Fibroblast of pulmonary artery (primary cell): ENCODE measurements at places on chromosomes 11 and 22.

- no peak for DNase-seq
Observed at GRCh38 chr11:131533998-131534397, 163.6 kb downstream of the NTM start.

- DNase-seq: peak; percentile 67
Observed at GRCh38 chr11:76184551-76184993, 21.7 kb downstream of the WNT11 start.

GRCh38 chr11:1219446-1219833 lies 3.4 kb upstream of the MUC5B start:
- no peak for DNase-seq

DNA sequence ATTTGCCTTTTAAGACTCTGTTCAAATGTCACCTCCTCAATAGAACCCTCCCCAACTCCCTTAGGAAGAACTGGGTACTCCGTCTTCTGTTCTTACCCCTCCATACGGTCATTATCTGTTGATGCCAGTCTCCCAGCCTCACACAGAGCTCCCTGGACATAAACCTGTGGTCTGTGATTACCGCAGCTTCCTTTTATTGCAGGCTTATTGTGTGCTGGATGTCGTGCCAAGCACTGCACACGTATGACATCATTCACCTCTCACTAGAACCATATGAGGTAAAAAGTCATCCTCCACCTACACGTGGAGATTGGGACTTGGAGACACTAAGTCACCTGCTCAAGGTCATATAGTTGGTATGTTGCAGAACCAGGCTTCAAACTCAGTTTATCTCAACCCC lies 15.3 kb downstream of the PTPN5 start:
- no peak for DNase-seq

GRCh38 chr22:23698673-23699235 lies 7.9 kb downstream of the RGL4 start:
- DNase-seq: no peak

DNA sequence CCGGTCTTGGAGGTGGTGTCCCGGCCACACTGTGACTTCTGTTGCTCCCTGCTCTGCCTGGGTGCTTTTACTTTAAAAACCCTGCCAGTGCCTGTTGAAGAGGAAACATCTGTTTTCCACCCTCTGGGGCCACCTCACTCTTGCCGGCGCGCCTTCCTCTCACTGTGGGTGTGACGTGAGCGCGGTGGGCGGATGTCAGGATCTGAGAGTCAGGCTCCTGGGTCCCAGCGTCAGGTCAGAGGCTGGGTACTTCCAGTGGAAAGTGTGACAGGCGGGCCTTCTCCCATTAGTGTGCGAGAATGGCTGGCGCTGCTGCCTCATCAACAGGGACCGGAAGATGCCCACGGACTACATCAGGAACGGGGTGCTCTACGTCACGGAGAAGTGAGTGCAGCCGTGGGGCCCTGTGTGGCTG lies 54.2 kb downstream of the GRAMD4 start:
- DNase-seq: no peak

DNA sequence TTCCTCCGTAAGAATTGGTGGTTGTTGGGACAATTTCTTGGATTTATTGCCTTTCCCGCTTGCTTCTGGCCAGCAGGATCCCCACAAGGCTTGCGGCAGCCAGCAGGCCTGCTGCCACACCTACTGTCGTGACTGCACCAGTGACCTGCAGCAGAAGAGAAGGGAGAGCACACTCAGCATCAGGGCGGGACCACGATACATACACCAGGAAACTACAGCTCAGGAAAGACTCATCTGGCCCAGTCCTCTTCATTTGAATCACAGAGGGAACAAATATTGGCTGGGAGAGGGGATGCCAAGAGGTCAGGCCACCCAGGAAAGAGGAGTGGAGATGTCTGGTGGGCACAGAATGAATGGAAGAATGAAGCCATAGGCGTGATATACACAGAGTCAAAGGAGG lies 10.3 kb downstream of the PLAAT2 start:
- no peak for DNase-seq

DNA sequence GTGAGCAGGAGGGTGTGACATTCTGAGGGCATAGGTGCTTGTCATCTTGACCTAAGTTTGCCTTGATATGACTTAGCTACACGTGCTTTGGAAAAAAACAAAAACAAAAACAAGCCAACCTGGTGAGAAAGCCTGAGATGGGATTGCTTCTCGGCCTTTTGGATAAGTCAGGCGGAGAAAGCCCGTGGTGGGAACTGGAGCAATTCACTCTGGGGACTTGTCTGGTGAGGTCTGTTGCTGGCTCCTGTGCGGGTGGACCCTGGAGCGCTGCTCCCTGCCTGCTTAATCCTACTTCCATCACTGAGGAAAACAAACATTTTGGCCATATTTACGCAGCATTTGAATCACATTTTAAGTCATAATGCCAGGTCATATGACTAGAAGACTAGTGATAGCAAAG lies 100.3 kb downstream of the SNX19 start:
- no peak for DNase-seq

DNA sequence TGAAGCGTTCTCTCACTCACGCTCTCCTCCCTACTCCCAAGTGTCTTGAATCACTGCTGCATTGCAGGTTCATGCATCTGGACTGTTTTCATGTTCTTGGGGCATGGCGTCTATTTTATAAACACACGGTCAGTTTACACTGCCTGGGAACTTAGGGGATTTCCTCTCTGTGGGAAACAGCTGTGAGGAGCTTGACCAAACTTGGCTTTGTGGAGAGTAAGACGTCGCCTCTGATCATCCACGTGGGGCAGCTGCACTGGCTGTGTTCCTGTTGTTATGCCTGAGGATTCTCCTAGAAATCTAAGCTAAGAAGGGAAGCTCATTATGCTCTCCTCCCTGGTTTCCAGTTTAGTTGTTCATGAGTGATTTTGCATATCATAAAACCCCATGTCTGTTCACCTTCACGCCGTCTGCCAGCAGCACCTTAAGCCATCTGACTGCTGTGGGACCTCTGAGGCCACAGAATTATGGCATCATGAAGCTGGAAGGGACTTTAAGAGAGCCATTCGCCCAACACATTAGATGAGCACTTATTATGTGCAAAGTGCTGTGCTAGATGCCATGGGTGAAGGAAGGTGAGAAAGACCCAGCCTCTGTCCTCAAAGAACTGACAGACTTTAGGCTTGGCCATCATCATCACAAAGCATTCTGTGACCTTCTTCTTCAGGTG lies 38.8 kb upstream of the POU2AF1 start:
- peak; percentile 55 for DNase-seq

GRCh38 chr11:22734628-22735345 lies 68.4 kb downstream of the GAS2 start:
- peak; percentile 22 for DNase-seq

GRCh38 chr11:126404367-126404766 lies 48.9 kb downstream of the ST3GAL4 start:
- DNase-seq: no peak

- DNase-seq: no peak
Observed at GRCh38 chr11:34175284-34176019, 70.0 kb downstream of the NAT10 start.

DNA sequence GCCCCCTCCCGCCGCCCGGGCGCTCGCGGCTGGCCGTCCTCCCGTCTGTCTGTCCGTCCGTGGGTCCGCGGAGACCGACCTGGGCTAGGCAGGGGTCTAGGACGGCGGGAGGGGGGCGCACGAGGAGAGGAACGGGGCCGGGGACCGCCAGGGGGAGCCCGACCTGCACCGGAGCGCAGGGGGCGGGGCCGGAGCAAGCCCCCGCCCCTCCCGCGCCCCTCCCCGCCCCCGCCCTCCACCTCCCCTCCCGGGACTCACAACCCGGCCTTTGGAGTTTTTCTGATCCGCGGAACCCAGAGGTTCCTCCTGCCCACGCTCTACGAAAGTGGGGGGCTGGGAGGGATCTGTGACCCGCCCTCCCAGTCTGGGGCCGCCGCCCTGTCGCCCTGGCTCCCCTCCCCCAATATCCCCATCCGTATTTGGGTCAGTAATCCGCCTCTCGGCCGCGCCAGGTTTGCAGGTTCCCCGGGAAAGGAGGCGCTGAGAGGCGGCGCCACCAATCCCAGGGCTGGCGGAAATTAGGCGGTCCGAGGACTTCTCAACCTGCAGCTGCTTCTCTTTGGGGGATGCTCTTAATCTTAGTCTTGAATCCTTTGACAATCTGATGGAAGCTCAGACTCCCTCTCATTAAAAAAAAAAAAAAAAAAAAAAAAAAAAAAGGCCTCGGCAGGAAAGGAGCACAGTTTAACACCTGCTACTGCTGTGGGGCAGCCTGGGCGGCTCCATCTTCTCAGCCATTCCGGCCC lies 925 bp upstream of the KCNJ11 start:
- peak; percentile 13 for DNase-seq

DNA sequence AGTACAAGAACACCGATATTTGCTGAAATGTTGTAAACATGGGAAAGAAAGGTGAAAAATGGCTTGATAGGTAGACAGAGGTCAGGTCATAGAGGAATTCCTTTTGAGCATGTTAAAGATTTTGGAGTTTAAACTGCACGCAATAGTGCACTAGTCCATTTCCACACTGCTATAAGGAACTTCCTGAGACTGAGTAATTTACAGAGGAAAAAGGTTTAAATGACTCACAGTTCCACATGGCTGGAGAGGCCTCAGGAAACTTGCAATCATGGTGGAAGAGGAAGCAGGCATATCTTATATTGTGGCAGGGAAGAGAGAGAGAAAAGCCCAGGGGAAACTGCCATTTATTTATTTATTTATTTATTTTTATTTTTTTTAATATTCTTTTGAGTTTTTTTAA lies 5.0 kb downstream of the OR10A5 start:
- DNase-seq: no peak

DNA sequence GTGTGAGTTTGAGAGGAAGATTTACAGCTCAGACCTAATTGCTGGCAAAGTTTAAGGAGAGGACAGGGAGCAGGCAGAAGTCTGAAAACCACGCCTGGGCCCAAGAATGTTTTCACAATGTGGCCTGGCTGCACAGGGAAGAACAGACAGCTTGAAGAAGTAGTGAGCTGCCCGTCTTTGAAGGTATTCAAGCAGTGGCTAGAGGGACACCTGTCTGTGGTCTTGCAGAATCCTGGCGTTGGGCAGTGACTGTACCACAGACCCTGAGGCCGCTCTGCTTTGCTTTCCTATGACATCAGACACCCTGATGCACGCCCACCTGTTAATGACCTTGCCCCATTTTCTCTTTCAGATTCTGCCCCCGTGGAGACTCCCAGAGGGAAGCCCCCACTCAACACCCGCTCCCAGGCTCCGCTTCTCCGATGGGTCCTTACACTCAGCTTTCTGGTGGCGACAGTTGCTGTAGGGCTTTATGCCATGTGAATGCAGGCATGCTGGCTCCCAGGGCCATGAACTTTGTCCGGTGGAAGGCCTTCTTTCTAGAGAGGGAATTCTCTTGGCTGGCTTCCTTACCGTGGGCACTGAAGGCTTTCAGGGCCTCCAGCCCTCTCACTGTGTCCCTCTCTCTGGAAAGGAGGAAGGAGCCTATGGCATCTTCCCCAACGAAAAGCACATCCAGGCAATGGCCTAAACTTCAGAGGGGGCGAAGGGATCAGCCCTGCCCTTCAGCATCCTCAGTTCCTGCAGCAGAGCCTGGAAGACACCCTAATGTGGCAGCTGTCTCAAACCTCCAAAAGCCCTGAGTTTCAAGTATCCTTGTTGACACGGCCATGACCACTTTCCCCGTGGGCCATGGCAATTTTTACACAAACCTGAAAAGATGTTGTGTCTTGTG lies 6.6 kb upstream of the MCM5 start:
- no peak for DNase-seq

DNA sequence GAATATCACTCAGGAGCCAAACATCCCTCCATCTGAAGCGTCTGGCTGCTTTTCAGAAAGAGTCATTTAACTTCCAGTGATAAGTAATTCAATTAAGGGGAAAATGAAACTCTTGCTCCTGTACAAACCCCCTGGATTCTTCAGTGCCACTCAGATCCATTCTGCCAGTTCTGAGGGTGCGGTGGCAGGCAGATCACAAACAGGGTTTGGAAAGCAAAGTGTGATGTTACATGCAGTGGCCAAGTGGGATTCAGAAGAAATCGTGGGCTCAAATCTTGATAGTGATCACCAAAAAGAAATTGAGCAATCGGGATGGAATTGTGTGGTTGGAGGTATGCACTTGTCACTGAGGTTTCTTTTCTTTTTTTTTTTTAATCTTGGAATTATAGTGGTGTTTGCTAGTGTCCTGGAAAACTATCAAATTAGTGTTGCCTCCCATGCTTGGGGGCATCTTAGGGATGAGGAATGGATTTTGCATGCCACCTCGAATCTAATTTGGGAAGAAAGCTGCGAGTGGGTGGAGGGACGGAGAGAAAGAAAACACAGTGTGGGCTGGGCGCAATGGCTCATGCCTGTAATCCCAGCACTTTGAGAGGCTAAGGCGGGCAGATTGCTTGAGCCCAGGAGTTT lies 22.5 kb upstream of the RTL6 start:
- no peak for DNase-seq

DNA sequence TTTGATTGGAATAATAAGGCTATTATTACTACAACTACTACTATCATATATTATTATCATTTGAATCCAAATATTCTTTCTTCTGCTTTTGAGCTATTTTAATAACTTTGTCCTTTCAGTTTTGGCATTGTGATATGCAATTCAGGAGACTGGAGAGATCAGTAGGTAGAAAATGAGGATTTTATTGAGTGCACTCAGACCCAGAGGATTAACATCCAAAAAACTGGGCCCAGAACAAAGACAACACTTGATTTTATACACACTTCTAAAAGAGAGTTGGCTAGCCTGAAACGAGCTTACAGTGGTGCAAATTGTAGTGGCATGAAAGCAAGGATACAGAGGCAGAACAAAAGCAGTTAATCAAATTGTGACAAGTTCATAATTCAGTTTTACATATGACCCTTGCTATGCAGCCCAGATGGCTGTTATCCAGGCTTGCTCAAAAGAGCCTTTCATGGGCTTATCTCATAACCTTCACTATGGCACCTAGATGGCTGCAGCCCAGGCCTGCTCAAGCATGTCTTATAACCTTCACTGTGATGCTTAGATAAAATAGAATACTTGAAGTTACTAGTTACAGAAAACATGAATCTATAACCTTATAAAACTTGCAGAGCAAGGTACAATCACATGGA lies 796.3 kb upstream of the RAG2 start:
- DNase-seq: peak; percentile 3

- no peak for DNase-seq
Observed at GRCh38 chr11:75659836-75660235, 9.0 kb downstream of the MAP6 start.

GRCh38 chr11:111454561-111455192 lies 57.5 kb downstream of the BTG4 start:
- DNase-seq: peak; percentile 60

DNA sequence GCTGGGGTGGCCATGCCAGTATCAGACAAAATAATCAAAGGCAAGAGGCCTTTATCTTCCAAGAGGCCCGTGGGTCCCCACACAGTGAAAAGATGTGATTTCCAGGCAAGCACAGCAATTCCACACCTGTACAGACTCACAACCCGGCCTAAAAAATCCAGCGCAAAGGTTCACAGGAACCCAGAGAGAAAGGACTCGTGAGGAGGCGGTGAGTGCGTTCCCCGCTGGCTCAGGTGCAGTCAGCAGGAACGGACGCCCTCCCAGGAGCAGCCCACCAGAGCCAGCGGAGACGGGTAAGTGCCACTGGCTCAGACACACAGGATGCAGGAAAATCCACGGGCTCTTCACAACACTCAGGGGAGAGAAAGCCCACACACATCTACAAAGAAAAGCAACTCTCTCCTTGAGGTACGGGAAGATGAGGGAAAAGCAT lies 4.4 kb downstream of the TOLLIP start:
- DNase-seq: no peak

GRCh38 chr11:16917941-16918340 lies 96.3 kb downstream of the PLEKHA7 start:
- peak; percentile 36 for DNase-seq

- peak; percentile 88 for DNase-seq
Observed at GRCh38 chr22:50308597-50308935, 1.1 kb upstream of the PLXNB2 start.

- DNase-seq: no peak
Observed at GRCh38 chr22:31278151-31278621, 14.1 kb downstream of the PIK3IP1 start.
